Spinal cord (tissue), 10 donors: ENCODE measurements at places on chromosomes 6 and 20. TPM values are rescaled to one million over a fixed set of nuclear protein-coding genes. Genes with fewer than 3 reads are reported as not detected.
A peak's percentile ranks its signal among the peaks of the same experiment; 100 is the strongest.

DNA sequence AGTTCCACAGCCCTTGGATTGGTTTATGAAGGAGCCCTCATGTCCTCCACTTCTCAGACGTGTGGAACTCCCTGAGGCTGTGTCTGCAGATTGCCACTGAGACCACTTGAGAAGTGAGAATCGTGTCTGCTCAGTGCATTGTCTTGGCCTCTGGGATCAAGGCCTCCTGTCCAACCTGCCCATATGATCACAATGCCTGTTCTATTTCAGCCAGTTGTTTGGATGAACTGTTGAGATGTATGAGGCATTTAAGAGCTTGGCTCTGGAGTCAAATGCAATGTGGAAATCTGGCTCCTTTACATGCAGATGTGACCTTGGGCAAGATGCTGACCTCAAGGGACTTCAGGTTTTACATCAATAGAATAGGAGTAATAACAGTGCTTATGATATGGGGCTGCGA is 125.9 kb downstream of the SLC24A3 start:
- peaks cover 9% of the 10 kb centered on the region for H3K4me1 ChIP-seq
- H3K4me3 ChIP-seq: no peak overlapping the region
- no peak for DNase-seq
- no peaks in the 10 kb centered on the region for H3K27me3 ChIP-seq
- no peak overlapping the region for H3K27ac ChIP-seq

GRCh38 chr20:23639490-23639958 is 1.8 kb upstream of the CST3 start:
- H3K27ac ChIP-seq: no peak overlapping the region
- no peak overlapping the region for H3K4me3 ChIP-seq

GRCh38 chr20:12570371-12570770 is 438.4 kb upstream of the SPTLC3 start:
- H3K4me3 ChIP-seq: no peak overlapping the region
- no peaks in the 10 kb centered on the region for H3K36me3 ChIP-seq
- DNase-seq: no peak
- no peaks in the 10 kb centered on the region for H3K4me1 ChIP-seq
- no peak overlapping the region for H3K27ac ChIP-seq
- no peaks in the 10 kb centered on the region for H3K27me3 ChIP-seq

GRCh38 chr20:38196076-38196475 is 31.0 kb upstream of the TGM2 start:
- no peak overlapping the region for H3K4me3 ChIP-seq
- DNase-seq: no peak
- no peak overlapping the region for H3K27ac ChIP-seq
- H3K4me1 ChIP-seq: peaks cover 20% of the 10 kb centered on the region

DNA sequence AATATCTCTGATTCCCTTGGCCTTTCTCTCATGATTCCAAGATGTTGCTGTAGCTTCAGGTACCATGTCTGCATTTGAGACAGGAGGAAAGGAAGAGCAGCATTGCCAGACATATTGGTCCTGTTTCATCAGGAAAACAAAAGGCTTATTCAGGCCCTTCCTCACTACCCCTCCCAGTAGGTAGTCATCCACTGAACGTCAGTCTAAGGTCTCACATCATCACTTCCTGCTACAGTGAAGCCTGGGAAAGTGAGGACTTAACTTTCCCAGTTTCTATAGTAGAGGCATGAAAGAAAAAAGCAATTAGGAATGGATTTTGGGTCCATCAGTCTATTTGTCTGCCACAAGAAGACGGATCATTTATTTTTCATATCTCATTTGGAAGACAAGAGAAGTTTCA is 85.7 kb upstream of the SOX4 start:
- H3K27ac ChIP-seq: no peak overlapping the region
- no peaks in the 10 kb centered on the region for H3K36me3 ChIP-seq
- no peak for DNase-seq
- H3K4me1 ChIP-seq: no peaks in the 10 kb centered on the region

DNA sequence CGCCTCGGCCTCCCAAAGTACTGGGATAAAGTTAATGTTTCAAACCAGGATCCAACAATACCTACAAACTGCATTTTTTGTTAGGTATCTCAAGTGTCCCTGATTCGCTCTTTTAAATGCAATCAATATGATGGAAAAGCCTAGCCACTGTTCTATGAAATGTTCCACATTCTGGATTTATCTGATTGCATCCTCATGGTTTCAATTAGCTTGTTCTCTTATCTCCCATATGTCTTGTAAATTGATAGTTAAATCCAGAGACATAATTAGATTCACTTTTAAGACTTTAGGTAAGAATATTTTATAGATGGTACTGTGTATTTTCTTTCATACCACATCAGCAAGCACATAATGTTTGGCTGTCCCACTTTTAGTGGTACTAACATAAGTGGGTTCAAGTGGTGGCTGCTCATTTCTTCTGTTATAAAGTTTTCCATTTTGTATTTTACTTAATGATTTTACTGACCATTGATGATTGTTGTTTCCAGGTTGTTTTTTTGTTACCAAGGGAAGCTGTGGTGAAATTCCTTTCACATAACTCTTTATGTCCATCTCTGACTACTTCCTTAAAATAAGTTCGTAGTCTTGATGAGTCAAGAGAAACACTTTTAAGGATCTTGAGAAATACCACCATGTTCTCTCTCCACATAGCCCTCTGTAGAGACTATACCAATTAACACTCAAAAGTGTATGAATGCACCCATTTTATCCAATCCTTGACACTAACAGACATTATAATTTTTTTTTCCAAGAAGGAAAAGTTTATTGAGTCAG is 40.5 kb downstream of the RNGTT start:
- no peak for DNase-seq
- no peaks in the 10 kb centered on the region for H3K27me3 ChIP-seq
- no peak overlapping the region for H3K27ac ChIP-seq
- H3K36me3 ChIP-seq: peaks cover 7% of the 10 kb centered on the region

- no peak overlapping the region for H3K4me3 ChIP-seq
- no peaks in the 10 kb centered on the region for H3K27me3 ChIP-seq
- H3K36me3 ChIP-seq: no peaks in the 10 kb centered on the region
- no peaks in the 10 kb centered on the region for H3K4me1 ChIP-seq
- DNase-seq: no peak
- H3K27ac ChIP-seq: no peak overlapping the region
Observed at GRCh38 chr6:130132286-130132701, 90.5 kb downstream of the SAMD3 start.

DNA sequence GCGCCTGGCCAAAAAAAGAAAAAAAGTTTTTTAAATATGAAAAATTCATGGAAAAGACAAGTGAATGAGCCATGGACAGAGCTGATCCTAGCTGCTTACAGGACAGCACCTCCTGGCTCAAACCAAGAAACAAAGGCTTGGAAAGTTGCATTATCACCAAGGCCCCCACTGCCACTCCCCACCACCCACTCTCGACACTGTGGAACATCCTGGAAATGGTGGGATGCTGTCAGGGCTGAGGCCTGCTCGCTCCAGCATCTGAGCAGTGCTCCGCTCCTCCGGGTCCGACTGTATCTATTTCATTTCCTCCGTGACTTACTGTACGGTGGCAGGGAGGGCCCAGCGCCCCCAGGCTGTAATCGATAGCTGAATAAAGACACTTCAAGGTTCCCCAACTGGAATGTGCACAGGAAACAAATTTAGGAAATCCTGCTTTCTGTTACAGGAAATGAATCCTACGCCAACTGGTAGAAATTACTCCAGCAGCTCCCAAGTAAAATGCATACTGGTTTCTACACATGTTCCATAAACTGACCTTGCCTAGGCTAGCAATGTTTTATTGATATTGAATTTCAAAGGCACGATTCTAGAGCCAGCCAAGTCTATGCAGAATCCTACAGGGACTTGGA is 109.5 kb upstream of the NFATC2 start:
- DNase-seq: no peak
- H3K36me3 ChIP-seq: peaks cover 22% of the 10 kb centered on the region
- no peak overlapping the region for H3K4me3 ChIP-seq
- no peaks in the 10 kb centered on the region for H3K27me3 ChIP-seq

DNA sequence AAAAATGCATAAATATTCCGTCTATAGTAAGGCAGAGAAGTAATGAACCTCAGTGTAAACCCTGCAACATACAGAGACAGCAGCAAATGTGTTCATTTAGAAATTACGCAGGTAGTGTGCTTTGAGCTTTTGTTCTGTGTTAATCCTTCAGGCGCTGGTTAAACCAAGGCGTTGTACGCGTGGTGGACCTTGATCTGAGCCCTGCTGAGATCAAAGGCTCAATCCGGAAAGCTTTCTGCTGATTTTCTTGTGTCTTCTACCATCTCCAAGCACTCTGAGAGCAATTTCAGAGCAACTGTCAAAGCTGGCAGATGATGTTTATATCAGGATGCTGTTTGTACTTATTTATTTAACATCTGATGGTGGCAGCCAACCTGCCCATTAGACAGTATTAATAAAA is 382.8 kb downstream of the CDH26 start:
- H3K4me1 ChIP-seq: no peaks in the 10 kb centered on the region
- no peak overlapping the region for H3K27ac ChIP-seq
- H3K36me3 ChIP-seq: no peaks in the 10 kb centered on the region
- no peaks in the 10 kb centered on the region for H3K27me3 ChIP-seq
- no peak overlapping the region for H3K4me3 ChIP-seq

- no peaks in the 10 kb centered on the region for H3K27me3 ChIP-seq
- no peak overlapping the region for H3K4me3 ChIP-seq
- DNase-seq: no peak
- no peak overlapping the region for H3K27ac ChIP-seq
- peaks cover 24% of the 10 kb centered on the region for H3K4me1 ChIP-seq
Observed at GRCh38 chr20:50726955-50727791, 4.2 kb upstream of the PARD6B start.

DNA sequence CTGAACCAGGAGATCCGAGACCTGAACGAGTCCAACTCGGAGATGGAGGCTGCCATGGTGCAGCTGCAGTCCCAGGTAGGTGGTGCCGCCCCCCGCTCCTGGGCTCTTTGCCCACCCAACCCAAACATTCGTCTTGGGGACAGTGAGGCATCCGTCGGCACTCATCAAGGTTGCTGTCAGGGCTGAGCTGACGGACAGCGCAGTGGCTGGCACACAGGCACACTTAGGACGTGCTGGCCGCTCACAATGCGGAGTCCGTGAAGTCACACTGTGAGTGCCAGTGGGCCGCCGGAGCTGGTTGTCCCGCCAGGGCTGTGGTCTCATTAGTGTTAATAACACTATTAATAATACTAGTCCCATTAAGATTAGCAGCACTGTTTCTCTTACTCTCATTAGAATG is 18.2 kb upstream of the PCMTD2 start:
- H3K4me3 ChIP-seq: no peak overlapping the region
- H3K4me1 ChIP-seq: peaks cover 15% of the 10 kb centered on the region
- no peak overlapping the region for H3K27ac ChIP-seq
- H3K27me3 ChIP-seq: no peaks in the 10 kb centered on the region
- DNase-seq: no peak

- no peaks in the 10 kb centered on the region for H3K27me3 ChIP-seq
- no peaks in the 10 kb centered on the region for H3K36me3 ChIP-seq
- H3K27ac ChIP-seq: peak overlapping the region; percentile 92
- peaks cover 17% of the 10 kb centered on the region for H3K4me1 ChIP-seq
- peak overlapping the region; percentile 38 for H3K4me3 ChIP-seq
Observed at GRCh38 chr6:163836876-163837690, 422.6 kb downstream of the QKI start.

DNA sequence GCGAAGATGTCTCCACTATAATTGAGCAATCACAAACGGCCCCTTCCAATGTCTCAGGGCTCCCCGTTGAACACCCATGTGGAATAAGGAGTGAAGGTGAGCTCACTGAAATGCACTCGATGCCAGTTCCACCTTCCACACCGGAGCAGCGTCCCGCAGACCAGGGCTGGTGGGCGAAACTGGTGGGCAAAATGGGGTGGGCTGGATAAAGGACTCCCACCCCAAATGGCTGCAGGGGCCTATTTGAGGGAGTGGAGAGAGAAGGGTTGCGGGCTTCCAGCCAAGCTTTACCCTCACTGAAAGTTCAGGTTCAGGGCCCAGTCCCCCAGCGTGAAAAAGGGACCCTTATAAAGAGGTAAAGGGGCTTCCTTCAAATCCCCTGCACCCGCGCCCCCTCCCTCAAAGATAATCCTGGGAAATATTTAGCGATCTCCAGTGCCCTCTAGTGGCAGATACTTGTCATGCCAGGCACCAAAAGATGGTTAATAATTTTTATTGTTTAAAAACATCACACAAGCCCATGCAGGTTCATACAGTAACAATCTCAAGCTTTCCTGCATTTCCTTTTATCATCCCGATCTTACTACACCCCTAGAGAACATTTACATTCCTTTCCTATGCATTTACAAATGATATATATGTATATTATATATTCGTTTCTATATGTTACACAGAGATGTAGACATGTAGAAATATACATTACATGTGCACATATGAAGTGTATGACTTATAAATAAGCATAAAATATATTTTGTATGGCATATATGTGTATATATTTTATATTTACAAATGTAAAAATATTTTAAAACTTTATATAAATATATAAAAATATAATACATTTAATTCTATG is 58.2 kb upstream of the NKX2-2 start:
- H3K4me3 ChIP-seq: no peak overlapping the region
- no peaks in the 10 kb centered on the region for H3K4me1 ChIP-seq
- no peak for DNase-seq

The FOXO3 gene
- total RNA-seq: 38.0 TPM

The HMGN4 gene
- total RNA-seq: 81.1 TPM

The SNAP91 gene
- 128 TPM for total RNA-seq

The MYH7B gene
- total RNA-seq: 1.6 TPM

The PREX1 gene
- total RNA-seq: 59.4 TPM

The ZSCAN12 gene
- 12.9 TPM for total RNA-seq

The L3MBTL3 gene
- 17.2 TPM for total RNA-seq

The ROMO1 gene
- total RNA-seq: 209 TPM
